ENCODE measurements at places on chromosomes 1 and 21.

GRCh38 chr1:2783435-2784397 is 17.8 kb downstream of the TTC34 start:
- no peak for DNase-seq

DNA sequence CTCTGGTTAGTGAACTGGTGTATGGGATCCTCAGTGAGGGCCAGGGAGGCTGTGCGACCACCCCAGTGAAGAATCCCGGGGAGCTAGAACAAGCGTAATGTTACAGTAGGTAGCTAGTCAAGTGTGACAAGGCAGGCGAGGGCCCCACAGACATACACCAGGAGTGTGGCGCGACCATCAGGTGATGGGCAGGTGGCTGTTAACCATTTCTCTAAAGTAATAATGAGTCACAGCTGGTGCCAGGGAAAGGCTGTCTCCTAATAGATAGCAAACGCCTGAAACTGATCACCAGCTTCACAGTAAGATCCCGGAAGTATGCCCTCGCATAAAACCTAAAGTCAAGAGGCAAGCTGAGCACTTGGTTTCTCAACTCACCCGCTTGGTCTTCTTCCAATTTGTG is 40.5 kb upstream of the TARBP1 start:
- DNase-seq: no peak

GRCh38 chr1:44805311-44806024 is 1.7 kb downstream of the DYNLT4 start:
- no peak for DNase-seq

DNA sequence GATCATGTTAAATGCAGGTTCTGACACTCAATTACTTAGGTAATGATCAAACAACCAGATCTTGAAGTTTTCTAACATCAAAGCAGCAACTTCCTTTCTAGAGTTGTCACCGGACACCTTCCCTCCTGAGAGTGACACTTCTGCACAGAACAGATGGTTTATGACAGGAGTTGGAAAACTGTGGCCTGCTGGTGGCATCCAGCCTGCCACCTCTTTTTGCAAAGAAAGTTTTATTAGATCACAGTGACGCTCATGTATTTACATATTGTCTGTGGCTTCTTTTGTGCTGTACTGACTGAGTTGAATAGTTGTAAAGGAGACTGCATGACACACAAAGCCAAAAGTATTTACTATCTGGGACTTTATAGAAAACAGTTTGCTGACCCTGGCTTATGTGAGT is 28.3 kb downstream of the DDR2 start:
- no peak for DNase-seq

DNA sequence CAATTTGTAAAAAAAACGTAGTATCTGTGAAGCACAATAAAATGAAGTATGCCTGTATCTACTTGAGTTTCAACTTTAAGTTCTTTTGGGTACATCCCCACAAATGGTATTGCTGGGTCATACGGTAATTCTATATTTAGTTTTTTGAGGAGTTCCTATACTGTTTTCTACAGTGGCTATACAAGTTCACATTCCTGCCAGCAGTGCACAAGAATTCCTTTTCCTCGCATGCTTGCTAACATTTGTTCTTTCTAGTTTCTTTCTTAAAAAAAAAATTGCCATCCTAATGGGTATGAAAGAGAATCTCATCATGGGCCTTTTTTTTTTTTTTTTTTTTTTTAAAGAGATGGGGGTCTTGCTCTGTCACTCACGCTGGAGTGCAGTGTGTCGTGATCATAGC is 41.9 kb downstream of the UCK2 start:
- no peak for DNase-seq

- DNase-seq: peak; percentile 57
Observed at GRCh38 chr1:240092301-240093119, 827 bp downstream of the FMN2 start.

GRCh38 chr1:25246600-25247023 is 642 bp downstream of the RSRP1 start:
- DNase-seq: no peak

GRCh38 chr1:165426745-165427144 is 18.2 kb downstream of the RXRG start:
- no peak for DNase-seq

GRCh38 chr1:246906833-246907232 is 24.9 kb downstream of the AHCTF1 start:
- DNase-seq: no peak

GRCh38 chr21:45917241-45917640 is 64.3 kb upstream of the COL6A1 start:
- DNase-seq: no peak

- DNase-seq: no peak
Observed at GRCh38 chr1:112672009-112672408, 2.5 kb upstream of the MOV10 start.

GRCh38 chr1:73517603-73518191 is 680.3 kb downstream of the LRRIQ3 start:
- no peak for DNase-seq

- DNase-seq: no peak
Observed at GRCh38 chr1:29686012-29686930, 449.9 kb downstream of the PTPRU start.

- no peak for DNase-seq
Observed at GRCh38 chr1:175482071-175482451, 261.3 kb downstream of the TNR start.

DNA sequence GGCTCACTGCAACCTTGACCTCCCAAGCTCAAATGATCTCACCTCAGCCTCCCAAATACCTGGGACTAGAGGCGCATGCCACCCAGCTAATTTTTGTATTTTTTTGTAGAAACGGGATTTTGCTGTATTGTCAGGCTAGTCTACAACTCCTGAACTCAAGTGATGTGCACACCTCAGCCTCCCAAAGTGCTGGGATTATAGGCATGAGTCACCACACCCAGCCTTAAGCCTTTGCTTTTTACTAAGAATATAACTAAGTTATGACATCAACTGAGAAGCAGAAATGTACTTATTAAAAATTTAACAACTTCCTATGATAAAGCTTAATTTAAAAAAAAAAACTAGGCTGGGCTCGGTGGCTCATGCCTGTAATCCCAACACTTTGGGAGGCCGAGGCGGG is 8.9 kb upstream of the LSS start:
- DNase-seq: no peak

- DNase-seq: no peak
Observed at GRCh38 chr1:43935711-43936427, 2.3 kb downstream of the ARTN start.

- no peak for DNase-seq
Observed at GRCh38 chr1:107786203-107786845, 178.7 kb downstream of the VAV3 start.

- no peak for DNase-seq
Observed at GRCh38 chr1:45615885-45616284, 8.0 kb downstream of the CCDC17 start.

DNA sequence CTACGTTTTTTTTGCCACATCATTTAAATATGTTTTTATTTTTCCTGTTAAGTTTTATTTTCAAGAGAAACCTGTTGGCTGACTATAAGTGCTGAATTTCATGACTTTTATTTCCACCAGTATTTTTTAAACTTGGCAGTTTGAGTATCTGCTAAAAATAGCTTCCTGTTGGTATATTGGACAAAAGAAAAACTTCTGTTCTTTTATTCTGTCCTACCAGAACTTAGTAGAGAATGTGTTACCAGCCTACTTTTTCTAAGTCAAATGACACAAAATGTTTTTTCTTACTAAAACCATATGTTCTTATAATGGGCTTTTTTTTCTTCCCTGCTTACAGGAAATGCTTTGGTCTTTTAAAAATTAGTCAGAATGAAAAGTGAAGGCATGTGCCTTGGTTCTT is 7.6 kb downstream of the DR1 start:
- no peak for DNase-seq

DNA sequence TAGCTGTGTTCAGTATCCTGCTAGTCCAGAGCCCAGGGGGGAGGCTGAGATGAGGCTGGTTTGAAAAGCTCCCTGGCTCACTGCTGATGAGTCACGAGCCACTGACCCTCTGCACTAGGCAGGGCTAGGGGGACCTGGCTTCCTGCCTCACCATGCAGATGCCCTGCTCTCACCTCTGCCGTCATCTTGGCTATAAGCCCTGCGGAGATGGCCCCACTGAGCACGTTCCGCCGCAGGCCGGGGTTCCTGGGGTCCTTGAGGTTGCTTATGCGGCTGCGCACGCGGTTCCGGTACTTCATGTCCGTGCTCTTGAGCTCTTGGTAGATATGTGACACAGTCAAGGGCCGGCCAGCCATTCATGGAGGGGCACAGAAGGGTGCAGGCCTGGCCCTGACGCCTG is 24.1 kb upstream of the ZNF436 start:
- peak; percentile 56 for DNase-seq

DNA sequence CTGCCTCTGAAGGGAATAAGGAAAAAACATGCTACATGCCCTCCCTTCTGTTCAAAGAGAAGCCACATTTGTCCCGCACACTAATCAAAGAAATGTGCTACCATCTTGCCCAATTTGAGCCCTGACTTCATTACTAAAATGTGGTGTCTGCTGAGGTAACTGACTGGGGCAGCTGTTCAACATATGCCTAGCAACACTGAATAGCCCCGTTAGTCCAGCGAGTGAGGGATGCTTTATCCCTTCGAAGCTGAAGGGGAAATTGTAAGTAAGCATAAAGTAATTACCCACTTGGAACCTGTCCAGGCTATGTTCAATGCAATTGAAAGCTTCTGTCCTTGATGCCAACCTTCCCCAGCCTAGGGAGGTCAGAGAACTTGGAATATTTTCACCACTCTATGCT is 310.6 kb downstream of the SEC16B start:
- DNase-seq: no peak

GRCh38 chr1:230068621-230068873 is 1.5 kb downstream of the GALNT2 start:
- DNase-seq: no peak

DNA sequence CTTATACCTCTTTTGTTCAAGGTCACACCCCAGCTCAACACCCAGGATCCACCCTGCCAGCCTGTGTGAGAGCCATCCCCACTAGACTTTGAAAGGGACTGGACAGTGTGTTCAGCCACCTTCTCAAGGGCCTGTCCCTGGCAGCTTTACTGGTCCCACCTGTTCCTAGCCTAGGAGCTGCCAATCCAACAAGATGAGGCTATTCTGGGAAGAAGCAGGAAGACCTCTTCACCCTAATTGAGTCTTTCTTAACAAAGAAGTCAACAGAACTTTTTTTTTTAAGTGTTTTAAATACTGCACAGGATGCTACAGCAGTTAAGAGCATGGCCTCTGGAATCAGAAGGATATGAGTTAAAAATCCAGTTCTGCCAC is 95.8 kb upstream of the HOOK1 start:
- DNase-seq: no peak

DNA sequence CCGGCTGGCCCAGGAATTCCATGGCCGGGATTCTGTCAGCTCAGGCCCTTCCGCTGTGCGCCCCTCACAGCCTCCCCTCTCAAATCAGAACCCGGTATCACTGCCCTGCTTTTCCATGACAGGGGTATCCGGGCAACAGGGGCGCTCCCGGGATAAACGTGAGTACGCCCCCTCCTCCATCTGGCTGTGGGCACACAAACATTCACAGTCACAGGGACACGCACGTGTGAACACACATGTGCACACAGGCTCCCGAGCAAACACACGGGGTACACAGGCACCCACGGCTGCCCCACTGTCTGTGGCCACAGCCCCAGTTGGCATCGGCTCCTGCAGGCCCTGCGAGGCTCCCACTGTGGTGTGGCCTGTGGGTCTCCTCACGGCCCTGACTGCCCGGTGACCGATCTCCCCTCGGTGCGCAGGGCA is 16.7 kb downstream of the COL6A1 start:
- no peak for DNase-seq

DNA sequence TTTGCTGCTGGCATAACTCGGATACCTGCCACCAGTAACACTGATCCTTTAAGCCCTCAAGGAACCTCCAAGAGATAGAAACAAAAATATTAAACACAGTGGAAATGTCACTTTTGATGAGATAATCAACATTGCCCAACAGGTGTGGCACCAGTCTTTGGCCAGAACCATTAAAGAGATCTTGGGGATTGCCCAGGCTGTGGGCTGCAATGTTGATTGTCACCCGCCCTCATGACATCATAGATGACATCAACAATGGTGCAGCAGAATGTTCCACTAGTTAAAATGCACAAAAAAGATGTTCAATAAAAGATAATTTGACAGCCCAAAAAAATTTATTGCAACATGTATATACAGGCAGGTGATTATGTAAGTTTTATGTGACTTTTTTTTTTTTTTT is 20.2 kb upstream of the ZMYM1 start:
- no peak for DNase-seq

DNA sequence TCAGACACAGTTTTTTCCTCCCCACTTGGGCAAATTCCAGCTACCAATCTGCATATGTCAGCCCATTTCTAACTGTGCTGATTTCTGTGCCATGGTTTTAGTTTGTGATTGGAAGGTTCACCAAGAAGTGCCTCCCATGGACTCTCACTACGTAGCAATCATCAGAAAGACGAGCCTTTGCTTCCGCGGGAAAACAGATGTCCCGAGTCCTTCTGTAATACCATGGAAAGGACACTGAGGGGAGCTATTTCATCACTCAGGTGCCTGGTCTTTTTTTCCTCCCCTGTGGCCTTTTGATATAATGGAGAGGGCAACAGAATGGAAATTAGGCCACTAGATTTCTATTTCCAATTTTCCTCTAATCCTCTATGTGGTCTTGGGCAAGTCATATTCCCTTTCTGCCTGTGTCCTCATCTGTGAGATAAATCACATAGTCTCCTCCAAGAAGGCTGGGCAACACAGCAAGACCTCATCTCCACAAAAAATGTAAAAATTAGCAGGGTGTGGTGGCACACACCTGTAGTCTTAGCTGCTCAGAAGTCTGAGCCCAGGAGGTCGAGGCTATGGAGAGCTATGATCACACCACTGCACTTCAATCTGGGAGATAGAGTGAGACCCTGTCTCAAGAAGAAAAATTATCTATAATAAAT is 24.8 kb downstream of the LEMD1 start:
- peak; percentile 32 for DNase-seq

DNA sequence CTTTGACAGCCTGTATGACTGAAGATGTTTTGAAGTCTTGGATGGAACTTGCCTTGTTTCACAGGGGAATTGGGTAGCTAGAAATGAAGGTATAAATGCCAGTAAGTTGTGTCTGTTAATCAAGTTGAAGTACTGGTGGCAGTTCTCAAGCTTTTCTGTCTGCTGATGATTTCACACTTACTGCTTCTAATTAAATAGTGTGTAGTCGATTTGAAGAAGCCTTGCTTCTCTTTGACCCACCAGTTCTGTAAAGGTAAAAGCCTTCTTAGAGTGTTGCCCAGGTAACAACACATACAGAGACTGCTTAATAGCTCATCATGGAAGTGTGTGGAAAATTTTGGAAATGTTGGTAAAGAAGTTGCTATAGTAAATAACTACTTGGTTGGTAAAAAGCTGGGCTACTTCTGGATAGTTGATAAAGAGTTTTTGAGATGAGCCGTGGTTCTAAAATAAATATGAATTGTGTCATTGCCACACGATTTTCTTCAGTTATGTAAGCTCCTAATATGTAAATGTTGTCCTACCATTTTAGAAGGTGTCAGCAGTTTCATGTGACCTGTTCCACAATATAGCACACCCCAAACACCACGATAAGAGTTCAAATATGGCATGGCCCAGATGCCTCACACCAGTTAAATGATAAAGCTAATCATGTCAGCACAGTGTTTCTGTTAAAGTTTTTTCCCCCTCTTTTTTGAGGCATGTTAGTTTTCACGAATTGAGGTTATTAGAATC is 7.4 kb downstream of the RABGAP1L start:
- DNase-seq: no peak

All from brain microvascular endothelial cell (primary cell).